Stimulated activated CD4-positive, alpha-beta T cell treated with anti-CD3 and anti-CD28 coated beads, Interleukin-1b, Interleukin-23, amount 100 ng/mL, for 24 hours (primary cell): ENCODE measurements at places on chromosomes 5 and 9.

DNA sequence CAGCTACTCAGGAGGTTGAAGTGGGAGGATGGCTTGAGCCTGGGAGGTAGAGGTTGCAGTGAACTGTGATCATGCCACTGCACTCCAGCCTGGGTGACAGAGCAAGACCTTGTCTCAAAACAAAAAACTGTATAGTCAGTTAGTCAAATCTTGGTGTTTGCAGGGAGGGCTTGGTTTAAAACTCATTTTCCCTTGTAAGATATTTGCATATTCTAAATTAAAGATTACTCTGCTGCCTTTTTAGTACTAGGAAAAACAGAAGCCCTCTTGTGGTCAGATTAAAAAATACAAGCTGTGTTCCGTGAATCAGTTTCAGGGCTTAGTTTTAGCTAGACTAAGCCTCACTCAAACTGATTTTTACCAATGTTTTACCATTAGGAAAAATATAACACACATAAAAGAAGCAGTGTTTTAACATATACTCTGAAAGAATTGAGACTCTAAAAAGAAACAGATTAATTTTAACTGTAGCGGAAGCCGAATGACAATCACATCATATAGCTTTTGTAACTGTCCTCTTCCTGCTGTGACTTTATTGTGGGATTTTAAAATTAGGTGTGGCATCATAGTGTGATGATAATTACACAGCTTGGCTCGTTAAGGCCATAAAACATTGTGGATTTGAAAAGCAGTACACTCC, 84.9 kb upstream of the BASP1 start:
- DNase-seq, result no peak

DNA sequence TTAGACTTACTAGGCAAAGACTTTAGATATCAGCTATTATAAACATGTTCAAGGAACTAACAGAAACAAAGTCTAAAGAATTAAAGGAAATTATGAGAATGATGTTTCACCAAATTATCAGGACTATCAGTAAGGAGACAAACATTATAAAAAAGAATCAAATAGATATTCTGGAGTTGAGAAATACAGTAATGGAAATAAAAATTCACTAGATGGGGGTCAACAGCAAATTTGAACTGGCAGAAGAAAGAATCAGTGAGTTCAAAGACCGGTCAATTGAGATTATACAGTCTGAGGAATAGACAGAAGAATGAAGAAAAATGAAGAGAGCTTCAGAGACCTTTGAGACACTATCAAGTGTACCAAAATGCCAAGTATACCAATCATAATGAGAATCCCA, 9.6 kb upstream of the IL13 start:
- DNase-seq, result no peak

GRCh38 chr5:14357441-14357840, 214.3 kb downstream of the TRIO start:
- DNase-seq, result no peak

DNA sequence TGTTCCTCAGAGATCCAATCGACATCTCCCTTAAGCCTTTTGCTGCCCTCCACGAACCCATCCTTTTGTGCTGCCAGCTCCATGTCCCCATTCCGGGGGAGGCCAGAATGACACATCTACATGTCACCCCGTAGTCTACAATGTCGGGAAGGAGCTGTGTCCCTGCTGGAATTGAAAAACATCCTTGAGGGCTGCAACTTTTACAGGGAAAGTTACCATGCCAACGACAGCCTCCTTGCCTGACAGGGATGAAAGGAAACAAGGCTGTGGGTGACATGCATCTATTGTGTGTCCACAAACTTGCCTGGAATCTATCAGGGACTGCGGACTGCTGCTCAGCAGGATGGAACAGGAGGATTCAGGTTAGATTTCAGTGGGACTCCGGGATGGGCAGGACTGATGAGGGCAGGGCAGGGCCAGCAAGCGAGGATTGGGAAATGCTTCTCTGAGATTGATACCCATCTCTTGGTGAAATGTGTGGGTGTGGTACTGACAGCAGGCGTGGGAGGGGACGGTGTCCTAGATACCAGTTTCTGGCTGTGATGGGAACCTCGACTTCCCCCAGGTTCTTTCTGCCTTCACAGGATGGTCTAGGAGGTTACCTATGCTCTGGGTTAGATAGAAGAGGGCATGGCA, 25.5 kb downstream of the EGR1 start:
- no peak for DNase-seq

- DNase-seq, result no peak
Observed at GRCh38 chr5:32326216-32326772, 13.6 kb upstream of the MTMR12 start.

DNA sequence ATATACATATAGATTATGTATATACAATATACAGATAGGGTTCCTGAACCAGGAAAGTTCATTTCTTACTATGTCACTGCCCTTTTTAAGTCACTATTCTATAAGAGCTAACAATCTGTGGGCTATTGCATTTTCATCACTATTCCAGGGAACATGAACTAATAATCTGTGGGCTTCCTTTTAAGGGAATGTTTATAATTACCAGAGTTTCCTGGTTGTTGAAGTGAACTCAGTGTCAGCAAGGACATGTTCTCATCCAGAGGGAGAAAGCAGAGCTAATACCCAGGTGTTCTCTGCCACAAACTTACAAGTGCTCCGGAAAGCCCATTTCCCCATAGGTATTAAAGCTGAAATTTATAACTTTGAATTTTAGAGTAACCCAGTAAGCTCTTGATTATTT, 69.6 kb downstream of the CWC27 start:
- DNase-seq, result no peak

DNA sequence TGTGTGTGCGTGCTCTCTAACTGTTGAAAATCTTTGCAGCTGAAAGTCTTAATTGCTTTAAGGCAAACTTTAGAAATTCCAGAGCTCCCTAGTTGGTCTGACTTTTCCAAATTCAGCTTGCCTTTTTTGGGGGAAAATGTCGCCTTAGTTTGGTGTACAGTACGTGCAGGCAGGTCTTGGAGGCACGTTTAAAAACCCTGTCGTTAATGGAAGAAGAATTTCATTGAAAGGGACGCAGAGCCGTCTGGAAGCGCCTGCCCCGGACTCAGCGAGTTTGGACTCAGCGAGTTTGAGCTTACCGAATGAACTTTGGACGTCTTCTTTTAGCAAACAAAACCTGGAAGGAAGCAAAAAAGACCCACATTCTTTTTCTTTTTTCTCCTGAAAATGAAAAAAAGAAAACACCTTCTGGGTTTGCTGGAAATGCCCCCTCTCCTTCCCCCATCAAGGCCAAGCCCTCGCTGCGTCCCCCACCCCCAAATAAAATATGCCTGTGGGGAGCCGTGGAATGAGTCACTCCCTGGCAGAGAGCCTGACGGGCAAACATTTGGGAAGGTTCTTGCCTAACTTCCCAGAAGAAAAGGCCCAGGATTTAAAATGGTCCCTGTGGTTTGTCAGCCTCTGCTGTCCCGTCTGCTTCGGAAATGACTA, 1.5 kb downstream of the NEK6 start:
- DNase-seq, result no peak

DNA sequence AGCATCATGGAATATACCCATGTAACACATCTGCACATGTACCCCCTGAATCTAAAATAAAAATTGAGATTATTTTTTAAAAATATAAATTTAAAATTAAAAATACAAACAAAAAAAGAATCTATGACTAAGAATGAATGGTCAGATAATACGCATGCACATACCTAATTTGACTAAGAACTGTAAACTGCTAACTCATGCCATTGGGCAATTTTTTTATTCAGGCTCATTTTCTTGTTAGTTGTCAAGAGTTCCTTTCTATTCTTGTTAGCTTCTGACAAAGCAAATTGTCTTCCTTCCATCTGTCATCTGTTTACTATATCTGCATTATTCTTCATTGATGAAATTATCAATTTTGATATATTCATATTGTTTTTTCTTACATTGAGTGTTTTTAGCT, 69.5 kb upstream of the HAND1 start:
- DNase-seq, result no peak
